ENCODE measurements at places on chromosomes 6 and 20.
A peak's percentile ranks its signal among the peaks of the same experiment; 100 is the strongest.

DNA sequence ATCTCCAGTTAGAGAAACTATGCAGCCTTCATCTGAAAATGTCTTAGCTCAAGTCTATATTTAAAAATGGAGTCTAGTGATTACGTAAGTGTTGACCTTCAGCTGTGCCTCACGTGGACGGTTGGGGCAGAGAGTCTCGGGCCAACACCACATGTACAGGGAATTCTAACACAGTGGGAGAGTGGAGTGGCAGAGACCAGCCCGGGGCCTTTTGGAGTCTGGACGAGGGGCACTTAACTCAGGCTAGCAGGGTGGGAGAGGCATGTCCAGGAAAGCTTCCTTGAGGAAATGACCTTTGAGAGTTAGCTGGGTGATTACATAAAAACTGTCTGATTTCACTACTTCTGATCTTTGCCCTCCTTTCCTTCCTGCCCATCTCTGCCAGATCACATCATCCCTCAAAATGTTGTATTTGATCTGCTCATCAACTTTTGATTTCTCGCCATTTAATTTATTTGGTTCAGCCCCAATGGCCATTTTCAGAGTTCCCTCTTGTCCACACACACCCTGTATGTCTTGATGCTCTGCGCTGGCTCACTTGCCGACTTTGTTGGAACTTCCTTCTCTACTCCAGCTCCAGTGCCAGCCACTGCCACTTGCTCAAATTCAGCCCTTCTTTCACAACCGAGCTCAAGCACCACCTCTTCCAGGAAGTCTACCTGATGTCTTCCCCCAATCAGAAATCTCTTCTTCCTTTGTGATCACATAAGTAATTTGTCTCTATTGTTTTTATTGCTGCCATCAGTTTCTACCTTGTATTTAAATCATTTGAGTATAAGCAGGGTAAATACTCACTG is 2.6 kb downstream of the ARMC2 start:
- peaks cover 15% of the 10 kb centered on the region for H3K27me3 ChIP-seq
- peaks cover 24% of the 10 kb centered on the region for H3K4me1 ChIP-seq
- H3K27ac ChIP-seq: no peak overlapping the region
- H3K36me3 ChIP-seq: peaks cover 18% of the 10 kb centered on the region
- no peak overlapping the region for H3K4me3 ChIP-seq

DNA sequence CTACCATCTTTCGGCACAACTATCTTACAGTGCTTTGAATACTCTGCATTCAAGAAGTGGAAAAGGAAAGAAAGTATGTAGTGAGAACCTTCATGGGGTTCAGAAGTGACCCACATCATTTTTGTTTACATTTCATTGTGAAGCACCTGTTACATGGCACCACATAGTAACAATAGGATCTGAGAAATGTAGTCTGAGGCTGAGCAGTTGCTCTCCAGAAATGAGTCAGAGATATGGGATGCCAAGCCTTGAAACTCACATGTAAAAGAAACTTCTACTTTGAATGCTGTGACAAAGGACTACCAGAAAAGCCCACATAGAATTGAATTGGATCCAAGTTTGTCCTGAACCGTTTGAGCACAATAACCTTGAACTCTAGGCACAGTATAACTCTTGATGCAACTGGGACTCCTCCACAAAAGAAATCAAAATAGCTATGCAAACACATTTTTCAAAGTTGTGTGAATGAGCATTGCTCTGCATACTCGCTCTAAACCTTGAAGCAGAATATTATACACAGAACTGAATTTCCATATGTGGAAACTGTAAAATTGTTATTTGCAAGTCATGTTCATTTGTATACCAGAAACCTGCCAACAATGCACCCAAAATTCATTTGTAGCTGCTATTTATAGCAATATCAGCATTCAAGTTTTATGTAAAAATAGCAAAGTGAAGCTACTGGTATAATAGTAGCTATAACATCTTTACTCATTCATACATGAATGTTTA is 400.9 kb upstream of the POU3F2 start:
- no peaks in the 10 kb centered on the region for H3K4me1 ChIP-seq
- no peak overlapping the region for H3K4me3 ChIP-seq
- no peaks in the 10 kb centered on the region for H3K36me3 ChIP-seq
- H3K27ac ChIP-seq: no peak overlapping the region
- no peaks in the 10 kb centered on the region for H3K27me3 ChIP-seq

DNA sequence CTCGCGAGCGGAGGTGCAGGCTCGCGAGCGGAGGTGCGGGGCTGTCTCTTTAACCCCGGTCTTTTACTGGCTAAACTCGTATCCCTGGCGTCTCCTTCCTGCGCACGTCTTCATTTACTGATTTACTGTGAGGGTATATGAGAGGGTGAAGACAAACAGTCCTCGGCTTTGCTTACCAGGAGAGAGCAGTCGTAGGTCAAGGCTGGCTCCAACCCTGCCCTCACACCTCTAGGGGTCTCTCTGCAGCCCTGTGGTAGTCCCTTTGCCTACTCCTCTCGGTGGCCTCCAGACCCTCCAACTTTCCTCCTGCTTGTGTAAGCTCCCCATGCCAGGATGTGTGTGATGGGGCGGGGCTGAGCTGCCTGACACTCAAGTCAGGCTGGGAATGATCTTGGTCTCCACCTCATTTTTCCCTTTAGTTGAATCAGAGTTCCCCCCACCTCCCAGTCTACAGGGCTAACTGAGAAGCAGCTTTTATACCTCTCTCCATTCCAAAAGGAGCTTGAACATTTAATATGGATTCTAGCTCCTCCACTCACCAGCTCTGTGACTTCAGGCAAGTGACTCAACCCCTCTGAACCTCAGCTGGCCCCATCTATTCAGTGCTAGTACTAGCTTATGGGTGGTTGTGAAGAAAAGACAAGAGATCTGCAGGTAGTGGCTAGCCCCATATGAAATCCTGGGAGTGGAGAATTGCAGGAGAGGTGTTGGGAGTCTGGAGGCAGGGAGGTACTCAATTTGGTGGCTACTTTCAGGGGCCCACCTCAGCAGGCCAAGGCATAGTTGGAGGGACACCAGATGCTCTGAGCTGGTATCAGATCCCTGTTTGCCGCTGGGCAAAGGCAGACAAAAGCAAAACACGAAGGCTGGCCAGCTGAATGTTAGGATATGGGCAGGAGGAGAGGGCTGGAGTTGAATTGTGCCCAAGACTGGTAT is 902 bp downstream of the SLC29A1 start:
- peaks cover 43% of the 10 kb centered on the region for H3K4me1 ChIP-seq
- peak overlapping the region; percentile 91 for H3K4me3 ChIP-seq
- H3K36me3 ChIP-seq: peaks cover 8% of the 10 kb centered on the region

- H3K4me3 ChIP-seq: no peak overlapping the region
- no peak overlapping the region for H3K27ac ChIP-seq
- DNase-seq: no peak
- no peaks in the 10 kb centered on the region for H3K27me3 ChIP-seq
- H3K4me1 ChIP-seq: peaks cover 2% of the 10 kb centered on the region
Observed at GRCh38 chr20:64001607-64002011, 20.7 kb downstream of the PRPF6 start.

- no peaks in the 10 kb centered on the region for H3K36me3 ChIP-seq
- H3K4me1 ChIP-seq: peaks cover 7% of the 10 kb centered on the region
- no peak overlapping the region for H3K27ac ChIP-seq
- no peak for DNase-seq
Observed at GRCh38 chr20:5719861-5720403, 30.3 kb upstream of the SHLD1 start.

GRCh38 chr6:111588366-111588765 is 17.3 kb downstream of the TRAF3IP2 start:
- H3K4me3 ChIP-seq: no peak overlapping the region
- no peak overlapping the region for H3K27ac ChIP-seq
- peaks cover 45% of the 10 kb centered on the region for H3K36me3 ChIP-seq
- no peaks in the 10 kb centered on the region for H3K27me3 ChIP-seq
- no peak for DNase-seq

- H3K4me1 ChIP-seq: no peaks in the 10 kb centered on the region
- no peaks in the 10 kb centered on the region for H3K36me3 ChIP-seq
- no peaks in the 10 kb centered on the region for H3K27me3 ChIP-seq
- no peak overlapping the region for H3K27ac ChIP-seq
- H3K4me3 ChIP-seq: no peak overlapping the region
Observed at GRCh38 chr20:11740975-11741374, 176.7 kb upstream of the BTBD3 start.

DNA sequence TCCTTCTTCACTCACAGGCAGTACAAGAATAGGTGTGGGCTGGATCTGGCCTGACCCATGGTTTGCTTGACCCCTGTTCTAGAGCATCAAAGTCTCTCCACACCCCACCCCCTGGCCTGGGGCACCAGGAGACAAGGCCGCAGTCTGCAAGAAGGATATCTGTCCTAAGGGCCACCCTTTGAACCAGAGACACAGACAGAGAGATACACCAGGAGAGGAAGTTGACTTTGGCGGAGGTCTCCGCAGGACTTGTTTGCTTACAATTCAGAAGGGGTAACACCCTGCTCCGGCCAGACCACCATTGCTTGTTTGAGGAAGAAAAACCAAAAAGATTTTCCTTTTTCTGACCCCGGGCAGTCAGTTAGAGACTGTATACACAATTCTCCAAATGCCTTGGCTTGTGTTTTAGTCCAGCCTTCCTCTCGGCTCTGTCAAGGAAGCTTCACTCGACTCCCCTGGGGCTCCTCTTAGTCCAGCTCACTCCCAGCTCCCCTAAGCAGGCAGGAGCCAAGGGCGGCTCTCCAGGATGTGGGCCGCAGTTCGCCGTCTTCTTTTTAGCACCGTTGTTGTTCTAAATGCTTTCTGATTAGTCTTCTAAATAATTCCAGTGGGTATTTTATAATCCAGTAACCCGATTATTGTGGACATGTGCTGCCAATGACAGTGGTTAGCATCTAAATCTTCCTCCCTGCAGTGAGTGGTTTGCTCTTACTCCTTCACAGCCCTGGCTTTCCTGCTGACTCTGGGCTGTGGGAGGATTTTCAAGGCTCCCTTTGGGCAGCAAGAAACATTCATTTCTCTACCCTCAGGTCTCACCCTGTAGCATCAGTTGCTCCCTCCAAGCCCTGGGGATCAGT is 58.6 kb upstream of the MRPS10 start:
- DNase-seq: no peak
- H3K4me3 ChIP-seq: no peak overlapping the region
- H3K27ac ChIP-seq: peak overlapping the region; percentile 40
- H3K27me3 ChIP-seq: no peaks in the 10 kb centered on the region

GRCh38 chr6:43932259-43933147 is 162.5 kb downstream of the VEGFA start:
- no peak for DNase-seq
- no peaks in the 10 kb centered on the region for H3K27me3 ChIP-seq
- H3K4me1 ChIP-seq: peaks cover 5% of the 10 kb centered on the region
- H3K36me3 ChIP-seq: no peaks in the 10 kb centered on the region
- no peak overlapping the region for H3K27ac ChIP-seq

DNA sequence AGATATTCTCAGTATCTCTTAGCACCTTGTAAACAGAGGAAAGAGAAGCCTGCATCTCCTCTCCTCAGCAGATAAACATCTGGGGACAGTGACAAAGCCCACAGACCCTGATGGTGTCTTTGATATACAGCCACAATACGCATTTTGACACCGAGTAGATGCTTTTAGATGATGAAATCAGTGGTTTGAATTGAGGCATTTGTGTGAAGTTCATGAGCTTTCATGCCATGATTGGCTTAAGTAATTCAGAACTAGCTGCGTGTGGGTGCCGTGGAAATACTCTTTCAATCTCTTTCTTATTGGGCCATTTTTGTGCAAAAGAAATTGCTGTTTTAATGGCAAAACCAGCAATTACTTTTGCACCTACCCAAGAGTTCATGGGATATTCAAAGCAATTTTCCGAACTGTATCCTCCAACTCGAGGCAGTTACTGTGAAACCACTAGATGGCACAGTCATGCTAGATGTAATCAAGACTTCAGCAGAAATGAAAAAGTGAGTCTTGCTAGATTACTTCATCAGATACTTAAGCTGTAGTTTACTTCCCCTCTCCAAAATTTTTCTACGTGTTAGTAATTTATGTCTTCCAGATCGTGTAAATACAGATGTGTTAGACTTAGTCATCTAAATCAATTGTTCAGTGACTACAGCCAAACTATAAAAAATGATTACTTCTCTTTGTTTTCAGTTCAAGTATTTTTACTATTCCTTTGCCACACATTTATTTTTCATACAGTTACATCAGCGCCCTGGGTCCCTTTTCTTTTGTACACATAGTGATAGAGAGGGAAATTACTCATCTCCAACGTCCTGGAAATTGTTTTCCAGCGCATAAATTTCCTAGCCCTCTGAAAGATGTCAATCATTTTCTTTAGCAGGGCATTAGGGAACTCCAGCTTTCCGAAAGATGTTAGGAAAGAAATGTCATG is 49.4 kb downstream of the IYD start:
- peaks cover 31% of the 10 kb centered on the region for H3K27me3 ChIP-seq
- peak overlapping the region; percentile 74 for H3K4me3 ChIP-seq
- H3K27ac ChIP-seq: peak overlapping the region; percentile 31
- no peaks in the 10 kb centered on the region for H3K36me3 ChIP-seq
- peaks cover 13% of the 10 kb centered on the region for H3K4me1 ChIP-seq

- H3K4me1 ChIP-seq: no peaks in the 10 kb centered on the region
- DNase-seq: no peak
- H3K36me3 ChIP-seq: no peaks in the 10 kb centered on the region
- H3K27me3 ChIP-seq: no peaks in the 10 kb centered on the region
- no peak overlapping the region for H3K4me3 ChIP-seq
- H3K27ac ChIP-seq: no peak overlapping the region
Observed at GRCh38 chr6:167122041-167122826, 662 bp upstream of the CCR6 start.

Data from activated CD4-positive, alpha-beta T cell treated with anti-CD3 and anti-CD28 coated beads, Interleukin-2, amount 10 ng/mL, durations not matched to agents 24 days and 14 days (primary cell).